ENCODE measurements at places on chromosomes 2 and 18.

GRCh38 chr2:101419096-101419663, 31.9 kb upstream of the CREG2 start:
- DNase-seq = peak; percentile 61

GRCh38 chr2:160290598-160290997, 90.5 kb upstream of the ITGB6 start:
- DNase-seq = no peak

DNA sequence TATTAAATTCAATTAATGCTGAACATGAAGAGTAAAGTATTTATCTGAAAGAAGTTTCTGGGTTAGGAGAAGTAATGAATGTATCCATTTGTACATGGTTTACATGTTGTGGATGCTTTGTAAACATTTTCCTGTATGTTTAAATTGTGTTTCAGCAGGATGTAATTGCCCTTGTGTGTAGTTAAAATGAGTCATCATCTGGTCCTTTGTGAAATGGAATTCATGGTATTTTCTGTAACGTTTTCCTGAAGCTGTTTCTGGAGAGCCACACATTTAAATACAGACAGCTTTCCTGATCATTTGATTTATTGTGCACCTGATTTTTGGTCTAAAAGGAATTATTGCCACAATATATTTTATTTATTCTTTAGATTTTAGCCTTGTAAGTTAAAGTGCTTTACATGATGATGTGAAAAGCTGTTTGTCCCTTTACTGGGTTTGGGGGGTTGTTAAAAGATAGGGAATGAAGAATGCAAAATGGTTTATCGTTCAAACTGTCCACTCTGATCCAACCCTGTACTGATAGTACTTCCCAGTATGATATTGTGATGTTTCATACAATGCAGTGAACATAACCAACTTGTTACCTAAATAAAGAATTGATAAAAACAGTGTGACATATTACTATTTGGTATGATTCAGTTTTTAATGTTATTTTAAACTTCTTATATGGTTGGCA, 41.7 kb upstream of the SLC3A1 start:
- no peak for DNase-seq

GRCh38 chr2:27627963-27628766, 647 bp downstream of the CCDC121 start:
- peak; percentile 1 for DNase-seq

GRCh38 chr2:17878281-17879136, at the start of gene KCNS3:
TSS of gene KCNS3 (plus strand) at chr2:17878667. CDS start at chr2:17931009, 52,342 bp downstream.
- DNase-seq = no peak

DNA sequence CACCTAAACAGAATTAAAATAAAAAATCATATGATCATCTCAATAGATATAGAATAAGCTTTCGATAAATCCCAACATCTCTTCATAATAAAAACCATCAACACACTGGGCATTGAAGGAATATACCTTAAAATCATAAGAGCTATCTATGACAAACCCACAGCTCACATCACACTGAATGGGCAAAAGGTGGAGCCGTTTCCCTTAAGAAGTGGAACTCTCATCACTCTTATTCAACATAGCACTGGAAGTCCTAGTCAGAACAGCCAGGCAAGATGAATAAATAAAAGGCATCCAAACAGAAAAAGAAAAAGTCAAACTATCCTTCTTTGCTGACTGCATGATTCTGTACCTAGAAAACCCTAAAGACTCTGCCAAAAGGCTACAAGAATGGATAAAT, 510.3 kb downstream of the ZNF804A start:
- no peak for DNase-seq

DNA sequence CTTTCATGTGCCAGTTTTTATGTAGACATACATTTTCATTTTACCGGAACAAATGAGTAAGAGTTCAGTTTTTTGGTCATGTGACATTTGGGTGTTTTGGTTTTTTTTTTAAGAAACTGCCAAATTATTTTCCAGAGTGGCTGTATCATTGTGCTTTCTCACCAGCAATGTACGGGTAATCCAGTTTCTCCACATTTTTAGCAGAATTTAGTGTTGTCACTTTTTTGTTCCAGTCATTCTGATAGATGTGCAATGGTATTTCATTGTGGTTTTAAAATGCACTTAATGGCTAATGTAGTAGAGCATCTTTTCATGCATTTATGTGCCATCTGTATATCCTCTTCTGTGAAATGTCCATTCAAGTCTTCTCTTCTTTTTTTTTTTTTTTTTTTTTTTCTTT, 126.5 kb upstream of the FBXO11 start:
- no peak for DNase-seq

- no peak for DNase-seq
Observed at GRCh38 chr18:63603772-63604171, 16.6 kb downstream of the SERPINB13 start.

GRCh38 chr2:225725726-225726125, 326.2 kb downstream of the NYAP2 start:
- no peak for DNase-seq

- no peak for DNase-seq
Observed at GRCh38 chr2:191622374-191623320, 55.3 kb upstream of the NABP1 start.

DNA sequence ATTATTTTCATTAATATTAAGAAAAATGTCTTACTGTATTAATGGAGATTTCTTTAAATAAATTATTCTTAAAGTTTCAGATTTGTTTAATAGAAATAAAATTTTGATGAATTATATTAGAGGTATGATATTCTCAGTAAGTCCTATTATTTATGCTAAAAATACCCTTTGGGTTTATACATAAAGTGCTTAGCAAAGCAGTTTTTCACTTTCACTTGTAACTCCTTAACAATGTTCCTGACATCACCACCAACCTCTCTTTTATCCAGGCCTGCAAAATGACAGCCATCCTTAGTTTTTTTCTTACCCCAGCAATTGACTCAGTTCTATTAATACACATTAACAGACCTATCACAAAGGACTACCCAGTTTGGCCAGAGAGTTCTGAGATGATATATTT, 170.4 kb downstream of the CD226 start:
- no peak for DNase-seq

- DNase-seq = no peak
Observed at GRCh38 chr2:59734743-59735142, 818.7 kb downstream of the BCL11A start.

DNA sequence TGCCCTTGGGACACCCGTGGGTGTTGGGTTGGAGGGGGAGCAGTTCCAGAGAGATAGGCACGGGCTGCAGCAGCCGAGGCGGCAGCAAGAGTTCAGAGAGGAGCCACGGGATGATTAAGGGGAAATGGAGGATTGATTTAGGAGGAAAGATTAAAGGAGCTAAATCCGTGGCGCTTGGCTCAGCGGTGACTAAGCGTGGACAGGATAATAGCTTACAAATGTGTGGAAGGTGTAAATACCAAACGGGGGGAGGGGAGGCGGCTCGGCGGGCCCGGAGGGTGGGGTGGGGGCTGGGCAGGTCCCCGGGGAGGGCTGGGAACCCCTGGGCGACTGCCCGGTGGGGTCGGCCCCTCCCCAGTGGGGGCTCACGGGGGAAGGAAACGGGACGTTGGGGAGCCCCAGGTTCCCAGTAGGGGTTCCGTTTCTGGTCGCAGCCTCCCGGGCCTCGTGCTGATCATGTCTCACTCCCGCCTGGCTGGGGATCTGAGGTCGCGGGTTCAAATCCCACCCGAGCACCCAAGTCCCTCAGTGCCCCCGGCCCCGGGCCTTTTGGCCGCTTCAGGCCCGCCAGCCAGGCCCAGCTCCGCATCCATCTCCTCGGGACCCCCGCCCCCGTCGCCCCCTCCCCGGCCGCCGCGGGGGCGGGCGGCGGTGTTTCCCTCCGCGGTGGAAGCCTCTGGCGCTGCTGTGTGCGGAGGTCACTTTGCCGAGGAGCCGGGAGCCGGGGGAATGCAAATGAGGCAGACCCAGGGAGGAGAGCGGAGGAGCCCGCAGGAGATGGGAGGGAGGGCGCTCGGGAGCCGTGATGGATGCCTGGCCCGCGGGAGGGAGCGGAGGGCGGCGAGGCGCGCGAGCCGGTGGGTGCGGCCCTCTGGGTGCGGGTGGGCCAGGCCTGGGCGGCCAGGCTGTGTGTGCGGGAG, 8.1 kb downstream of the ASIC4 start:
- no peak for DNase-seq

GRCh38 chr2:9699139-9700108, 68.6 kb upstream of the YWHAQ start:
- DNase-seq = no peak

- no peak for DNase-seq
Observed at GRCh38 chr18:25759111-25759510, 331.3 kb downstream of the SS18 start.

- peak; percentile 28 for DNase-seq
Observed at GRCh38 chr18:62506495-62507143, 16.2 kb upstream of the ZCCHC2 start.

GRCh38 chr2:174774886-174775285, 10.6 kb upstream of the CHRNA1 start:
- no peak for DNase-seq

GRCh38 chr2:233967164-233967563, 50.0 kb downstream of the TRPM8 start:
- DNase-seq = no peak

GRCh38 chr18:22044474-22045220, 124.7 kb upstream of the GATA6 start:
- no peak for DNase-seq

DNA sequence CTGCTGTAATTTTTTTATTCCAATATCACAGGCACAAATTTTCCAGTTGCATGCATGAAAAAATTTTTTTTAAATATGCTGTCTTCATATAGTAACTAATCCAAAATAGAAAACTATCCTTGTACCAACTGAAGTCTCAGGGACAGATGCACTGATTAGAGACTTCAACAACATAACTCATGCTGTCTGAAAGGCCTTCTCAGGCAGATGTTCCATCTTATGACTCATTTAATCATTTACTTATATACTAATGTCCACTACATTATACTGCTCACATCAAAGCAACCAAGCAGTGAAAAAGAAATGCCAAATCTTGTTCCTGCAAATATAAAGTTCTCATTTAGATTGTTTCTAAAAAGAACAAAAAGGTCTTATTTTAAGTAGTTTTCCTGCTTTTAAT, 53.1 kb downstream of the OLA1 start:
- DNase-seq = no peak

DNA sequence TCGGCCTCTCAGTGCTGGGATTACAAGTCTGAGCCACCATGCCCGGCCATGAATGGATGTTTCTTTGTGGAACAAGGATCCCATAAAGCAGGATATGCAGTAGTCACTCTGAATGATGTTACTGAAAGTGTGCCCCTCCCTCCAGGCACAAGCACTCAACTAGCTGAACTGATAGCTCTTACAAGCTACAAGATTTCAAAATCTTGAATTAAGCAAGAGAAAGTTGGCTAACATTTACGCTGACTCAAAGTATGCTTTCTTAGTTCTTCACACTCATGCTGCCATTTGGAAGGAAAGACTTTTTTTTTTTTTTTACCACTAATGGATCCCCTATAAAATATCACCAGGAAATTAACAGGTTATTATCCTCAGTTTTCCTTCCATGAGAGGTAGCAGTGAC, 549.0 kb upstream of the PKDCC start:
- no peak for DNase-seq

GRCh38 chr2:239327536-239328350, 73.1 kb downstream of the HDAC4 start:
- no peak for DNase-seq

GRCh38 chr2:29724282-29724681, 197.1 kb downstream of the ALK start:
- DNase-seq = no peak

DNA sequence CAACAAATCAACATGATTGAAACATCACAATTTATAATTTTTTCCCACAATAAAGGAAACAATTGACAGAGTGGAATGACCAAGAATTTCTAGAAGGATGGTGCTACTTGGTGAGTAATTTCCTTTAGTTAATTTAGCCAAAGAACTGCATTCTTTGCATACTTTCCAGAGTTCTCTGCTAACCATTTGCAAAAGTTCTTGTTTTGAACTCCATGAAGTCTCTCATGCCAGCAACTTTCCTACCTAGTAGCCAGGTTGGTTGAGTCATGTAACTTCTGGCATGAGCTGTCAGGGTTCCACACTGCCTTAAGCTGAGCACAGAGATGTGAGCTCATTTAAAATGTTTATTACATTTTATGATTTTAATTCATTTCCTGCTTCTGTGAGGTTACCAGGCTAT, 539.6 kb downstream of the PID1 start:
- no peak for DNase-seq

DNA sequence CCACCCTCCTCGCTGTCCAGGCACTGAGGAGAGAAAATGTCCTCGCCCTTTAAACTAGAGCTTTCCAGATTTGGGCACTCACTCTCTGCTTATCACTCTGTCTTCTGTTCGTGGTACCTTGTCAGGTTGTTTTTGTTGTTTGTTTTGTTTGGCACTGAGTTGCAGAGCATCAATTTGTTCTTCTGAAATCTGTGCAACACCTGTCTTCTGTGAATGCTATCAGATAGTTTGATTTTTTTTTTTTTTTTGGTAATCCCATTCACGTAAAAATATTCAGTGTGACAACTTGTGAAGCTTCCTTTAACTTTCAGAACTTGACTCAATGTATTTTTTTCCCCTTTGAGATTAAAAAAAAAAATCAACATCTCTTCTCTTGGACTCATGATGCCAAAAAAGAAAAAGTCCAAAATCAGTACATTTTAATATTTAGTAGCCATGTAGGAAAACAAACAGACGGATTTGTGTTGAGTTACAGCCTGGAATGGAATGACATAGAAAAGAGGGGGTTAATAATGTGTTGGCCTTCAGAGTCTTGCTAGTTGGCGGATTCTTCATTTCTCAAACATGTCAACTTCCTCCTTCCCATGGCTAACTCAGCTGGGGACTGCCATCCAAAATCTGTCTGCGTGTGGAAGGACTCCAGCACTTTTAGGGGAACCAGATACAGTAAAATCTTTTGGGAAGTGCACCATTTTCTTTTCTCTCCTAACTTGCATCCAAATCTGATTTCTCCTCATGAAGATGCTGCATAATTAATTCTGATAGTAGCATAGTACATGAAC, 1.6 kb downstream of the TMEM178A start:
- no peak for DNase-seq

DNA sequence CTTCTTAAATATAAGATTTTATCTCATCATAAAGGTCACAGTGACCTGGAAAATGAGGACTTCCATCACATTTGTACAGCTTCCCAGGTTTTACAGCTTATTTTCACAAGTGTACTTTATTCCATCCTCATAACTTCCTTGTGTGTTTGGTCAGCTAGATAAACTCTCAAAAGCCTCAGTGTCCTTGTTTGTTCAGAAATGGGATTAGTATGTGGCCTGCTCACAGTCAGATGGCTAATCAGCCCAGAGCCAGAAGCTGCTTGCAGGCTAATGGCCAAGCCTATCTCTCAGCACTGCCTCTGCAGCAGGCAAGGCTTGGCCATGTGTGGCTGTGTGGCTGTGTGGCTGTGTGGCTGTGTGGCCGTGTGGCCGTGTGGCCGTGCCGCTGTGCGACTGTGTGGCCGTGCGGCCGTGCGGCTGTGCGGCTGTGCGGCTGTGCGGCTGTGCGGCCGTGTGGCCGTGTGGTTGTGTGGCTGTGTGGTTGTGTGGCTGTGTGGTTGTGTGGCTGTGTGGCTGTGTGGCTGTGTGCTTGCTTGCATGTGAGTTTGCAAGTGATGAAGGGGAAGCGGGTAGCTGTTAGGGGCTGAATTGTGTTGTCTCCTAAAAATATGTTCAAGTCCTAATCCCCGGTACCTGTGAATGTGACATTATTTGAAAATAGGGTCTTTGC, 233.0 kb upstream of the TNP1 start:
- no peak for DNase-seq
